ENCODE measurements at places on chromosomes 2 and 18.

- DNase-seq = no peak
Observed at GRCh38 chr2:144702051-144702450, 182.1 kb upstream of the ZEB2 start.

GRCh38 chr18:79975043-79975442, 10.6 kb downstream of the HSBP1L1 start:
- no peak for DNase-seq

GRCh38 chr2:105854972-105855371, 110.3 kb downstream of the NCK2 start:
- DNase-seq = no peak

GRCh38 chr2:2591542-2591940, 260.5 kb upstream of the MYT1L start:
- DNase-seq = no peak

GRCh38 chr2:241772063-241772499, 4.5 kb upstream of the GAL3ST2 start:
- DNase-seq = no peak

DNA sequence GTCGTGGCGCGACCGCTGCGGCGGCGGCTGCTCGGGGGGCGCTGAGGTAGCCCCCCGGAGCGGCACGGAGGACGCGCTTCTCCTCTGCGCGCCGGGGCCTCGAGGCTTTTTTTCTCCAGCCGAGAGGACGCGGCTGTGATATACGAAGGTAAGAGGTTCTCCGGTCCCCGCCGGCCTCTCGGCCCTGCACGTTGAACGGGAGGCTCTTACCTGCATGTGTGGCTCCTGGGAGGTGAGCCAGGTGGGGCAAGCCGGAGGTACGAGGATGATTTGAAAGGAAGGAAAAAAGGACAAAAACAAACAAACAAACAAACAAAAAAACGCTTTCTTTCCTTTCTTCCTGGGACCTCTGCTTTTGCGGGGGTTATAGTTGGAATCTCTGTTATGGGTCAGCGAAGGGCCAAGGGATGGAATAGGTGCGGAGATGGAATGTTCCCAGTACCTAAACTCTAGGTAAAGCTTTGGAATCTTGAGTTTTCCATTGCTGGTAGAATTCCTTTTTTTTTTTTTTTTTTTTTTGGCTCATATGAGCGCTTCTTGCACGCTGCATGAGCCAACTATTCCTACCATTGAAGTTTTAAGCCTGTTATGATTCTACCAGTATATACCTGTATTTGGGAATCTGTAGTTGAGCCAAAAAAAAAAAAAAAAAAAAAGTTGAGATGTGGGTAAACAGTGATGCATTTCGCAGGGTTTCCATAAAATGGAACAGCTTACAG, 674 bp downstream of the PTPN4 start:
- no peak for DNase-seq

- DNase-seq = no peak
Observed at GRCh38 chr2:238183821-238184220, 19.7 kb downstream of the ILKAP start.

- no peak for DNase-seq
Observed at GRCh38 chr2:41355794-41356193, 692.0 kb upstream of the PKDCC start.

GRCh38 chr2:116489944-116490343, 1324.5 kb upstream of the DDX18 start:
- no peak for DNase-seq

- no peak for DNase-seq
Observed at GRCh38 chr2:17272652-17273525, 245.4 kb downstream of the RAD51AP2 start.

DNA sequence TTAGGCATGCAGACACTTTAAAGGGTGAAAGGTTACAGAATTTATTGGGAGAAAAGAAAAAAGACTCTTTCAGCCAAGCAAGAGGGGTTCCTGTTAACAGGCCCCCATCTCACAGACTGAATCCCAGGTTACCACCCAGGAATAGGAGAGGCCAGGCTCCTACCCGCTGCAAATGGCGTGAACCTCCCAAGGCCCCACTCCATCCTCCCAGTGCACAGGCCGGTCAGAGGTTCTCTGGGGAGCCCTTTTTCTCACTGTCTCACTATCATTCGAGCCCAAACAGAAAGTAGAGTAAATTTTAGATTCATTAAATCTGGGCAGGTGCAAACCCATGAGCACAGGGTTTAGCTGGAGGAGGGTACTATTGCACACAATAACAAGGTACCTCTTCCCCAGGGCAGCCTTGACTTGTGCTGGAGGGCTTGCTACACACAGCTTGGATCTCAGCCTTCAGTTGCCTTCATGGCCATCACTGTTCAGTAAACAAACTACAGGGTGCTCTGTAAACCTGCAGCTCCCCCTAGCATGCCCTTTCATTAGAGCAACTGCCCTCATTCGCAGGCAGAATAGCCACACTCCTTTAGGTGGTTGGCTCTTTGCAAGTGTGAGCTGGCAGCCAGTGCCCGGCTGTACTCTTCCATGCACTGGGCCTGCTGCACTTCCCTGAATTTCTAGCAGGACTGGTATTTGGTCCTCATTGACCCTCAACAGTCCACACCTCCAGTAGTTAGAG, 7.3 kb upstream of the PLEK start:
- no peak for DNase-seq

DNA sequence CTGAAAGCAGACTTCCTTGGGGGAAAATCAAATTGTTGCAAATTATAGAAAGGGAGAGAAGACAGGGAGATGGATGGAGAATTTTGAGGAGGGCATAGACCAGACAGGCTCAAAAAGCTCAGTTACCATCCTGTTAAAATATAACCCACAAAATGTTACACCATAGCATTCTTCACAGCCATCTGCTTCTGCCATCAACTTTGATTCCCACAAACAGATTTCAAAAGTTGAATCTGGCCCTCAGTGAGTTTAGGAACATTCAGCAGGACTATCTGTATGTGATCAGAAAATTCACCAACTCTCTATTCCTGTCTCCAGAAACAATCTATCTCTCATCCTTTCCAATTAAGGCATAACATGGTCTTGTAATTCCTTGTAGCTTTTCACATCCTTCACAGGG, 159.8 kb upstream of the CCDC68 start:
- no peak for DNase-seq

GRCh38 chr2:136527560-136527959, 237.8 kb upstream of the THSD7B start:
- DNase-seq = no peak

DNA sequence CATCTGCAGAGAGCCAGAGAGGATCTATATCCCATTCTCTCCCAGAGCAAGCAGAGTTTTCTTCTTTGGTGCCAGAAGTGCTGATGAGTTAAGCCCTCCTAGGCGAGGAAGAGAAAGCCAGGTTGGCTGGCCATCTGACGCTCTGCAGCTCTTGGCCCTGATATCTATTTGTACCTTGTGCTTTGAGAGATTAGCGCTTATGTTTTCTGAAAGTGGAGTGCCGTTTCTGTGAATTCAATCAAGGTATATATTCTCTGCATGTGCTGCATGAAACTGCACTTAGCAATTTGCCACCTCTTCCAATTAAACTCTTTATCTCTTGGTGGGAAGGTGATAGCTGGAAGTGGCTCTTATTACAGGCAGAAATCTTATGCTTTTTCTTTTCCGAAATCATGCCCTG, 177.5 kb downstream of the LPIN1 start:
- DNase-seq = no peak

DNA sequence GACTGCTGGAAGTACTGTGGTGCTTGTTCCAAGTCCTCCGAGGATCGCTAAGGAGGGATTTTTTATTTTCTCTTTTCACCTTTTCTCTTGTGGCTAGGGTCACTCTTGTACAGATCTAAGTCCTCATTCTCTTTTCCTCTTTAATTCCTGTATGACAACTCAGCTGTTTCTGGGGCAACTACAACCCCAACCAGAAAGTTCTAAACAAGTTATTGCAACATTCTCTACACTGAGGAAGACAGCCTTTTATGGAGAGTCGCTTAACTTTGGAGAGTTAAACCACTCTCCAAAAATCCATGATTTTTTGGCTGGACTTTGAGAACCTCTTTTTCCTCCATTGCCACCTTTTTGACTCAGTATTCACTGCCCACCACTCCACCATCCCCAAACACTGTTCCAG, 74.0 kb upstream of the SESTD1 start:
- no peak for DNase-seq

DNA sequence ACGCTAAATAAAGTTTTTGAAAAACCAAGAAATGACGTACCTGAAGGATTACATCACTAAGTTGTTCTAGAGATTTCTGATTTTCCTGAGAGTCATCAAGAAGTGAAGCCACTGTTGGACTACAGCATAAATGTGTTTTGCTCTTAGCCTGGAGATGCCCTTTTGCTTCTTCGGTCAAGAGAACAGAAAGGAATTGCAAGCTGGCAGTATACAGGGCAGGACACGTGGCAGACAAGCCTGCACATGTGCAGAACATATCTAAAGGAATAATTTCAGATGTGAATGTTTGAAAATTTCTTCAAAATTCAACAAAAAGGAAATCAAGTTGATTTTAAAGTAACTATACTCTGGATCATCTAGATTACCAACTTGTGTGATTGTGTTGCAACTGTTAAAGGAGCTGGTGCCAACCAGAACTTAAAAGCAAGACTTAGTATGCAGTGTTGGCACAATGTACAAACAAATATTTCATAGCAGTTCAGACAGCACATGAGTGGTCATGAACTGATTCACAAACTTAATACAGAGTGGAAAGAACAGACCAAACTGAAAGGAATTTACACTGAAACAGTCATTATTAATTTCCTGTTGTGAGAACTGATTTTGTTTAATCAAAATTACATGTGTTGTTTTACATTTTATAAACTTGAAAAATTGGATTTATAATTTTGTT, 100.4 kb upstream of the CD226 start:
- no peak for DNase-seq

DNA sequence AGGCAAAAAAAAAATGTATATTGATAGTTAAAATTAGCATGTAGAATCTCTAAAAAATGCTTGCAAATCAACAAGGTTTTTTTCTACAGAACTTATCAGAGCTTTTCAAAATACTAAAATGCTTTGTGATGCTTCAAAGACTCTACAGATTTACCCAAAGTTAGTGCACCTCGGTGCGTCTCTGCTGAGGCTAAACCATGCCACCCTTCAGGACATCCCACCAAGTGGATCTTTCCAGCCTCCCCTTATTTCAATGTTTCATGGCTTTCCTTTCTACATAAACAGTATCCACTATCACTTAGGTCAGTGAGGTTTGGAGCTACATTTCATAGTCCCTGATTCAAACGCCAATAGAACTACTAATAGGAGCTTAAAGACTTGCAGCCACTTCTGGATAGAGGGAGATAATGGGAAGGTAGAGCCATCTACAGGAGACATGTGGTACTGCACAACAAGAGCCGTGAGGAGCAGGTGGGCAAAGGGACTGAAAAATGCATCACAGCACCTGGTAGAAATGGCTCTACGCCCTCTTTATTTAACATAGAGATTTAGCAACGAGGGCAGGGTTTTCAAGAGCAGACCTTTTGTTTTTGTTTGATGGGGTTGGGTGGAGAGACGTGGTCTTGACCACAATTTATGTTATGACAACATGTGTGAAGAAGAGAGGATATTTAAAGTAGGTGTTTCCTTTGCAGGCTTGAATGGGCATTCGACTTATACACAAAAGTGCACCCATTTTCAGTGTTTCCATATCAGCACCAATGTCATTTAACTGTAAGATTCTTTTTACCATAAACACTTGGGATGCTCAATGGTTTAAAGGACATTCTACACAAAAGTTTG, 56.1 kb upstream of the SLC35G4 start:
- DNase-seq = no peak

- DNase-seq = no peak
Observed at GRCh38 chr2:129762386-129763189, 216.9 kb upstream of the RAB6C start.

- no peak for DNase-seq
Observed at GRCh38 chr2:166784296-166784946, 103.9 kb upstream of the XIRP2 start.

DNA sequence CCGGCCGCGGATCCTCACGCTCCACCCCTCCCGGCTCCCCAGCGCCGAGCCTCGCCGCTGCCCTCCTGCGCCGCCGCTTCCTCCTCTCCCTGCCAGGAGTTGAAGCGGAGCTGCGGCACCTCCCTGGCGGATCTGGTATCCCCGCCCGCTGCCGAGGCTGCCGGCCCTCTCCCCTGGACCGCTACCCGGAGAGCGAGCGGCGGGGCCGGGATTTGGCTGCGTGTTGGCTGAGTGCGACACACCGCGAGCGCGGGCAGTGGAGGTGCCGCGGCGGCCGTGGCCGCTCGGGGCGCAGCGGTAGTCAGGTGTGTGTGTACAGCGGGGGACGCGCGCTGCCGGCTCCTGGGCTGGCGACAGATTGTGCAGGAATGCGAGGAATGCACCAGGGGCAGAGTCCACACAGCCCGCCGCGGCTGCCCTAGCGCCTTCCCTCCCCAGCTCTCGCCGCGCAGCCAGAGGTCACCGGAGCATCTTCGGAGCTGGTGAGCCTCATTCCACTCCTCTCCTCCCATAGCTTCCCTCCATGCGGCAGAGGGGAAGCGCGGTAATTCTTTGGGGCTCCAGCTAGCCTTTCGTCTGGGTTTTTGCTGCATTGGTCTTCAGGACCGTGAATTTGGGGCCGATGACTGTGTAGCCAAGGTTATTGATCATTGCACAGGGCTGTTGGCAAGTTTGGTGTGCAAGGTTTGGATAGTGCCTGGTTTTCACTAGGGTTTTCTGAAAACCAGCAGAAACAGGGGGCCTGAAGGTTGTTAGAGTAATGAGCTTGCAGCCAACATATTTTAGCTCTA, 1.3 kb downstream of the PKP4 start:
- DNase-seq = peak; percentile 45

GRCh38 chr18:3713708-3714107, 263.7 kb downstream of the TGIF1 start:
- no peak for DNase-seq

DNA sequence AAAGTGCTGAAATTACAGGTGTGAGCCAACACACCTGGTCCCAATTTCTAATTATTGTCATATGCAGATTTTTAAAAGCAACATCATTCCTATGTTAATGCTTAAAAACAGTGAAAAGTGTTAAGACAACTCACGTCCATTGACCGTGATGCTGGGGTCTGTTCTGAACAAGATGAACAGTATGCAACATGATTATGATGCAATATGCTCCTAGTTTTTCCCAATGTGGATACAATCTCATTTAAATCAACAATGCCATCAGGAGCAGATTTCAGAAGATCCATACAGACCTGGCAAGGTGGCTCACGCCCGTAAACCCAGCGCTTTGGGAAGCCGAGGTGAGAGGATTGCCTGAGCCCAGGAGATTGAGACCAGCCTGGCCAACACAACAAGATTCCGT, 31.5 kb downstream of the E2F6 start:
- no peak for DNase-seq

GRCh38 chr2:169047256-169048250, 16.4 kb upstream of the ABCB11 start:
- no peak for DNase-seq

- no peak for DNase-seq
Observed at GRCh38 chr18:60322591-60322990, 50.0 kb downstream of the MC4R start.

GRCh38 chr2:176832086-176832485, 380.5 kb upstream of the HNRNPA3 start:
- no peak for DNase-seq

GRCh38 chr2:112150851-112151250, 12.7 kb downstream of the FBLN7 start:
- DNase-seq = no peak

Measured in stimulated activated CD4-positive, alpha-beta T cell treated with anti-CD3 and anti-CD28 coated beads, Interleukin-4, amount 100 ng/mL, for 4 hours (primary cell).